Activated CD4-positive, alpha-beta T cell treated with anti-CD3 and anti-CD28 coated beads, Interleukin-2, amount 50 U/mL, for 24 hours (primary cell): ENCODE measurements at places on chromosomes 1 and 21.

GRCh38 chr21:34810786-34811185 lies 142.0 kb downstream of the CLIC6 start:
- DNase-seq: no peak

DNA sequence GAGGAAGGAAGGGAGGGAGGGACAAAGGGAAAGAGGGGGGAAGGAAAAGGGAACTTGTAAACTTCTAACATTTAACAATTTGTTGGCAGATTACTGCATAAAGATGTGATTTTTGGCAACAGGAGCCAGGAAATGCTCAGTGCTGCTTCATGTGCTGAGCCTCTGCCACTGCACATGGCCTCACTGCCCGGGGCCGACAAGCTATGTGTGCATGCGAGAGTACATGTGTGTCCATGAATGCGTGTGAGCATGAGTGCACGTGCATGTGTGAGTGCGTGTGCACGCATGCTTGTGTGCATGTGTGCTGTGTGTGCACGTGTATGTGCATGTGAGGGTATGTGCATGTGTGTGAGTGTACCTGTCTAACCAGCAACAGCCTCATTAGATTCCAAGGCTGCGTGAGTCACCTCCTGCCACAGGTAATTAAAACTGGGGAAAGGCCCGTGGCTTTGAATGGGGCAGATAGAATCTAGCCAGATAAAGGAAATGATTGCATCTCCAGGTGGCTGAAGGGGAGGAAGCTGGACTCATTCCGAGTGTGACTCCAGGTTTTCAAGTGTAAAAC lies 41.4 kb upstream of the TSPEAR start:
- DNase-seq: no peak

GRCh38 chr1:46527474-46528296 lies 23.8 kb downstream of the KNCN start:
- peak; percentile 60 for DNase-seq

GRCh38 chr1:51303751-51304251 lies 26.6 kb downstream of the TTC39A start:
- no peak for DNase-seq

DNA sequence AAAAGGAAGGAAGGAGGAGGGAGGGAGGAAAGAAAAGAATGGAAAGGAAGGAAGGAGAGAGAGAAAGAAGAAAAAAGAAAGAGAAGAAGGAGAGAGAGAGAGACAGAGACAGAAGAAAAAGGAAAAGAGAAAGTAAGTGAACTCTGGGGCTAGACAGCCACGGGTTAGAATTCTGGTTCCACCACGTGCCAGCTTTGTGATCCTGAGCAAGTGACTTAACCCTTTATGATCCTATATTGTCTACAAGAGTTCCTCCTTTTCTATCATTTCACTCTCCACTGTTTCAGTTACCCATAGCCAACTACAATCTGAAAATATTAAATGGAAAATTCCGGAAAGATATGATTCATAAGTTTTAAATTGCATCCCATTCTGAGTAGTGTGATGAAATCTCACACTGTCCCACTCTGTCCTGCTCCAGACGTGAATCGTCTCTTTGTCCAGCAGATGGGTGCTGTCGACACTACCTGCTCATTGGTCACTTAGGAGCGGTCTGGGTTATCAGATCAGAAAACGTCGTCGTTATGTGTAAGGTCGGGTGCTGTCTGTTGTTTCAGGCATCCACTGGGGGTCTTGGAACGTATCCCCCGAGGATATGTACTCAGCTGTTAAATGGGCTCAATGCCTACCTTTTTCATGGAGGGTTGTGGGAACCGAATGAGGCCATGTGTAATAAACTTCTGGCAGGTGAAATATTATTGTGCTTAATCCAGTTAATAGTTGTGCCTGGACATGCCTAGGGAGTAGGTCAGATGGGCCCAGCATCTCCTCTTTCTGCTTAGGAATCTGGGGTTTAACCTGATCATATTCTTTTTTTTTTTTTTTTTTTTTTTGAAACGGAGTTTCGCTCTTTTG lies 19.1 kb downstream of the TMEM51 start:
- no peak for DNase-seq

- DNase-seq: no peak
Observed at GRCh38 chr1:162942916-162943559, 82.1 kb upstream of the CCDC190 start.

DNA sequence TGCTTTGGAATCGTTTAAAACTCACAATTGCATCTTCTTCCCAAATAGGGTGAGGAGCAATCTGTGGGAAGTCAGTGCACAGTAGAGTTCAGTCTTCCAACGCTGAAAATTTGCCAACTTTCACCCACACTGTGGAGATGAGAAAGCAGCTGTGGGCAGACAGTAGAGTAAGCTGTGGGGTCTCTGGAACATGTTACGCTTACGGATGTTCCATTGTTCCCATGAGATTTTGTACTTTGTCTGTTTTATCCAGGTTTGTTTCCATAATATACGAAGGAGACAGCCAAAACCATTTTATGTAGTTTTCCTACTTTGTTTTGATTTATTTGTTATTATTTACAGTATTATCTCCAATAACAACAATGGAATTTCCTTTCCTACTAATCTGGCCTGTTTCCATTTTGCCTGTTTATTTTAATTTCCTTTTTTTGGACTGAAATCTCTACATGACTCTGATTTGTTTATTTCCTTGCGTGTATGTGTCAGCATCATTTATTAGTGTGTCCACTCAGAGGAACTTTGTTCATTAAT lies 65.1 kb upstream of the RGL1 start:
- no peak for DNase-seq

DNA sequence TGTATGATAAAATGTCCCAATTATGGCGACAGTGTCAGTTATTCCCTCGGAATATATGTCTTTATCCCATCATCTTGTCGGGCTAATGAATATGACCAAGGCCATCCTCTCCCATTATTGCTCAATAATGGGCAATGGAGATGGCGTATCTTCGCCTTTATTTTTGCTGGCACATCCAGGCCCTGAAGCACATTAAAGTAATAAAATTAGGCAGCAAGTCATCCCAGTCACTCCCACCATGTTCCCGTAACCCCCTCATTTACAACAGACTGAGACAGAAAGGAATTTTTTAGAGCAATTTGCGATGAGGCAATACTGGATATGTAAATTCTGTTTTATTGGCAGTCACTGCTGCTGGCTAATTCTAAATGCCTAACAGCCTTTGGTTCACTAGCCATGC lies 35.3 kb downstream of the CLIC6 start:
- no peak for DNase-seq

GRCh38 chr1:59266180-59266926 lies 30.5 kb upstream of the FGGY start:
- no peak for DNase-seq

- no peak for DNase-seq
Observed at GRCh38 chr1:30265127-30266070, 458.0 kb downstream of the MATN1 start.
